BJ (cell line): ENCODE measurements at places on chromosomes 12 and 14. TPM values are rescaled to one million over a fixed set of nuclear protein-coding genes. Genes with fewer than 3 reads are reported as not detected.

Gene SAMD15
- 0.34 and 1.4 TPM in 2 replicates for polyA plus RNA-seq

Gene CD27
- 0.15 TPM in 1 of 2 replicates, not detected in the other for polyA plus RNA-seq

Gene A2M
- polyA plus RNA-seq: 171 and 198 TPM in 2 replicates

Gene CPSF6
- 33.7 and 37.3 TPM in 2 replicates for polyA plus RNA-seq

Gene ADGRD1
- 40.1 and 68.5 TPM in 2 replicates for polyA plus RNA-seq

Gene SLC38A6
- 11.7 and 16.8 TPM in 2 replicates for polyA plus RNA-seq

Gene HNRNPA1
- 466 and 569 TPM in 2 replicates for polyA plus RNA-seq

Gene GALNT6
- 27.7 and 47.1 TPM in 2 replicates for polyA plus RNA-seq
